Left lung (tissue), 14 donors: ENCODE measurements at places on chromosomes 11 and 22. TPM values are rescaled to one million over a fixed set of nuclear protein-coding genes. Genes with fewer than 3 reads are reported as not detected.

GRCh38 chr22:25137577-25138525 is 61.8 kb upstream of the CRYBB3 start:
- peak overlapping the region; percentile 35 for H3K27ac ChIP-seq
- no peak overlapping the region for H3K4me3 ChIP-seq
- no peak for DNase-seq
- no peaks in the 10 kb centered on the region for H3K27me3 ChIP-seq

DNA sequence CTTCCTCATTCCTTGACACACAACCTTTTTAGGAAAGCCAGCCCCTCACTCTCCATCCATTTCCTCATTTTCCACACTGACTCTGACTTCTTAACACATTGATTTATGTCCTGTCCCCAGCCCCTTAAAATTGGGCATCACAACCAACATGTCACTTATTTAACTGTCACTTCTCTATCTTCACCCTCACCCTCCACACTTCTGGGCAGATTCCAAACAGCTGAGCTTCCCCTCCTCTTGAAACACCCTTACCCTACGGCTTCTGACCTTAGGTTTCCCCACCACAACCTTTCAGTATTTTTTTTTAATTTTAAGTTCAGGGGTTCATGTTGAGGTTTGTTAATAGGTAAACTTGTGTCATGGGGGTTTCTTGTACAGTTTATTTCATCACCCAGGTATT is 696.3 kb downstream of the DLG2 start:
- H3K4me3 ChIP-seq: no peak overlapping the region
- no peak for DNase-seq
- no peaks in the 10 kb centered on the region for H3K27me3 ChIP-seq
- no peak overlapping the region for H3K27ac ChIP-seq
- H3K4me1 ChIP-seq: no peaks in the 10 kb centered on the region
- H3K36me3 ChIP-seq: no peaks in the 10 kb centered on the region

DNA sequence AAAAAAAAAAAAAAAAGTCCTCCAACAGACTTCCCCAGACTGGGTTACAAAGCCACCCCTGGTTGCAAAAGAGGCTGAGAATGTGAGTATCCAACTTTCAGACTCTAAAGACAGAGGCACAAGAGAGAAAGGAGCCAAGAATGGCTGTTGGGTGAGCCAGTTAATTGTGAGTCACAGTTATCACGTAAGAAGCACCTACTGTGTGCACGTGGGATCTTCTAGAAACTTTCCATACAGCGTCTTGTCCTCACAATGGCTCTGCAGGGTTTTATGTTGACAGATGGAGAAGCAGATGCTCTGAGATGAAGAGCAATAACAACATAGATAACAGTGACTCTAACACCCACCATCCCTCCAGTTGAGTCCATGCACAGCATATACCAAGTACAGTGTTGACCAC is 41.0 kb downstream of the CD82 start:
- H3K27me3 ChIP-seq: no peaks in the 10 kb centered on the region
- H3K4me1 ChIP-seq: peaks cover 3% of the 10 kb centered on the region
- H3K4me3 ChIP-seq: no peak overlapping the region
- no peak for DNase-seq
- no peak overlapping the region for H3K27ac ChIP-seq

GRCh38 chr22:35424081-35424480 is 24.1 kb downstream of the MCM5 start:
- H3K27me3 ChIP-seq: no peaks in the 10 kb centered on the region
- no peaks in the 10 kb centered on the region for H3K4me1 ChIP-seq
- DNase-seq: no peak
- no peak overlapping the region for H3K27ac ChIP-seq
- H3K36me3 ChIP-seq: no peaks in the 10 kb centered on the region
- no peak overlapping the region for H3K4me3 ChIP-seq

- H3K36me3 ChIP-seq: no peaks in the 10 kb centered on the region
- H3K4me3 ChIP-seq: no peak overlapping the region
- H3K27ac ChIP-seq: no peak overlapping the region
- DNase-seq: no peak
Measured at GRCh38 chr11:104657083-104657482, 241.2 kb downstream of the CASP12 start.

DNA sequence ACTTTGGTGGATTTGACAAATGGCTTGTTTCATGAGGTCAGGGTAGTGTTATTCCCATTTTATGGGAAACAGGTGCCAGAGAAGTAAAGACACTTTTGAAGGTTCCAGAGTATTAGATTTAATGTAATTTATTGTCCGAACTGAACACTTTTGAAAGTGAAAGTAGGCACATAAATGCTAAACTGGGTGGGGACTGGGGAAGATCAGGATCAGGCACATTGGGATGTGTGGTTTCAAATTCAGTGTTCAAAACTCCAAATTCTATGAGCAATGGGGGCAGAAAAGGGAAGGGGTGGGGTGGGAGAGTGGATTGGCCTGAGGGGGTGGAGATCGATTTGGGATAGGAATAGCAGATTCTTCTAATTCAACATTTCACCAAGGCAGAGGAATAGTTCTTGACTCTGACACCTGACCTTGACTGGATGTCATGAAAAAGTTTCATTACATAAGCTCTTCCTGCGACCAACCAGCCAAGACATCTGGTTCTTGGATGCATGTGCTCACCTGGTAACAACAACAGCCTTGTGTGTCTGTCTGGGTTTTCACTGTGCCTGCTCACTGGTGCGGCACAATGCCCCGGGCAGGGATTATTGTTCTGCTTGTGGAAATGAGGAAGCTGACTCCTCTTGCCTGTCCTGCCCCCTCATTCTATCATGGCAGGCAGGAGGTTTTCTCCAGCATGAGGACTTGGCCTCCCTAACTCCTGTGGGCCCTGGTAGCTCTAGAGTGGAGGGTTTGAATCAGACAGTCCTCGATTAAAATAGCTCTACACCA is 10.8 kb downstream of the PPFIBP2 start:
- DNase-seq: no peak
- peaks cover 38% of the 10 kb centered on the region for H3K4me1 ChIP-seq
- H3K36me3 ChIP-seq: no peaks in the 10 kb centered on the region

- H3K36me3 ChIP-seq: no peaks in the 10 kb centered on the region
- no peaks in the 10 kb centered on the region for H3K27me3 ChIP-seq
- H3K27ac ChIP-seq: no peak overlapping the region
Measured at GRCh38 chr11:109695696-109696095, 273.7 kb downstream of the C11orf87 start.

- H3K27ac ChIP-seq: no peak overlapping the region
- H3K27me3 ChIP-seq: no peaks in the 10 kb centered on the region
- H3K36me3 ChIP-seq: no peaks in the 10 kb centered on the region
Measured at GRCh38 chr22:41327124-41327523, 25.8 kb downstream of the ZC3H7B start.

DNA sequence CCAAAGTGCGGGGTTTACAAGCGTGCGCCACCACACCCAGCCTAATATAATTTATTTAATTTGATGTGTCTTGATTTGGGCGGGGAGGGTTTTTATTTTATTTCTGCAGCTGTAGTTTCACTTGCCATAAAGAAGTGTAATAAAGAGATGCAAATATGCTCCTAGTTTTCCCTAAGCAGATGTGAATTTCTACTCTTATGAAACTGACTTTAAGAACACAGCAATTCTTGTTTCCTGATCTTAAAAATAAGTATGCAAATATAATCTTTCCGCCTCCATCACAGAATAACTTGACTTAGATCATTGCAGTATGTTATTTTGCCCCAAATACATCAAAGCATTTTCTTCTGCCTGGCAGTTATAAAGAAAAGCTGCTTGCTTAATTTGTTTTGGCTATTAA is 4.4 kb downstream of the SPCS2 start:
- H3K27ac ChIP-seq: no peak overlapping the region
- no peak for DNase-seq
- H3K36me3 ChIP-seq: peaks cover 8% of the 10 kb centered on the region
- H3K4me1 ChIP-seq: peaks cover 21% of the 10 kb centered on the region

- DNase-seq: peak; percentile 33
- no peaks in the 10 kb centered on the region for H3K36me3 ChIP-seq
- no peaks in the 10 kb centered on the region for H3K4me1 ChIP-seq
- no peaks in the 10 kb centered on the region for H3K27me3 ChIP-seq
Measured at GRCh38 chr11:76248210-76248609, 41.9 kb upstream of the WNT11 start.

GRCh38 chr11:106917973-106918372 is 100.3 kb downstream of the GUCY1A2 start:
- H3K4me1 ChIP-seq: no peaks in the 10 kb centered on the region
- H3K27me3 ChIP-seq: no peaks in the 10 kb centered on the region
- no peak for DNase-seq
- no peaks in the 10 kb centered on the region for H3K36me3 ChIP-seq
- H3K27ac ChIP-seq: no peak overlapping the region

GRCh38 chr11:47552056-47552565 is 821 bp downstream of the CELF1 start:
- no peaks in the 10 kb centered on the region for H3K27me3 ChIP-seq
- H3K27ac ChIP-seq: peak overlapping the region; percentile 94
- DNase-seq: peak; percentile 56

DNA sequence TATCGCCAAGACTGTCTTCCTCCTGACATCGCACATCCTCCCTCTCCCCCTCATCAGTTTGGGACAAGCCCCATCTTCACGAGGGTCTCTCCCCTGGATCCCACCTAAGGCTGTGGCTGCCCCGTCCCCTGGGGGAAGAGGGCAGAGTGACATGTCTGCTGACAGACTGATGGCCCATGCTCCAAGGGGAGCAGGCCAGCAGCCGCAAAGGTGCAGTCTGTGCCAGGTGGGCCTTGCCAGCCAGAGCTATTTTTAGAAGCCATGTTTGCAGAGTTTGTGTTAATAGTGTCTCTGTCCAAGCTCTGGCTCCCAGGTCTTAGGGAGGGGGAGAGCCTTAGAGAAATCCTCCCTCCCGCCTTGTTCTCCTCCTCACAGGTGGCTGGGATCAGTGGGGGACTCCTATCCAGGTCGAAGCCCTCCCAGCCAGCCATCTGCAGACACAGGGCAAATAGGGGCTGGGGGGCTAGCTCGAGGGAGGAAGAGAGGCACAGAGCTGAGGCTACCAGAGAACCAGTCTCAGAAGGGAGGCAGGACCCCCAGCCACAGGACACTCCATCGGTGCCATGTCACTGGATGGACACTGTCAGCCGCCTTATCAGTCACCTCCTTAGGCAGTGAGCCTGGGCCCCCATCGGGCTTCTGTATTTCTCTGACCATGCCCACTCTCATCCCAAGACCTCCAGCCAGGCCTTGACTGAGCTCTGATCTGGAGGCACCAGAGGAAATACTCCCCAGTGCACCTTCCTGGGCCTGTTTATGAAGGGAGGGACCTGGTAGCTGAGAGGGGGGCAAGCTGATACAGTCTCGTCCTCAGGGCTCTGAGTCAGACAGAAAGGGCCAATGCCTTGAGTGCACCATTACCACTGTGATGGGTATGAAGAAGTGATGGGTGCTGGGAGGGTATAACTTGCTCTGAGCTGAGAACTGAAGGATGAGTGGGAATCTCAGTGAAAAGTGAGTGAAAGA is 49.3 kb downstream of the CHRDL2 start:
- H3K4me3 ChIP-seq: no peak overlapping the region
- no peaks in the 10 kb centered on the region for H3K36me3 ChIP-seq
- no peaks in the 10 kb centered on the region for H3K27me3 ChIP-seq
- H3K27ac ChIP-seq: no peak overlapping the region

DNA sequence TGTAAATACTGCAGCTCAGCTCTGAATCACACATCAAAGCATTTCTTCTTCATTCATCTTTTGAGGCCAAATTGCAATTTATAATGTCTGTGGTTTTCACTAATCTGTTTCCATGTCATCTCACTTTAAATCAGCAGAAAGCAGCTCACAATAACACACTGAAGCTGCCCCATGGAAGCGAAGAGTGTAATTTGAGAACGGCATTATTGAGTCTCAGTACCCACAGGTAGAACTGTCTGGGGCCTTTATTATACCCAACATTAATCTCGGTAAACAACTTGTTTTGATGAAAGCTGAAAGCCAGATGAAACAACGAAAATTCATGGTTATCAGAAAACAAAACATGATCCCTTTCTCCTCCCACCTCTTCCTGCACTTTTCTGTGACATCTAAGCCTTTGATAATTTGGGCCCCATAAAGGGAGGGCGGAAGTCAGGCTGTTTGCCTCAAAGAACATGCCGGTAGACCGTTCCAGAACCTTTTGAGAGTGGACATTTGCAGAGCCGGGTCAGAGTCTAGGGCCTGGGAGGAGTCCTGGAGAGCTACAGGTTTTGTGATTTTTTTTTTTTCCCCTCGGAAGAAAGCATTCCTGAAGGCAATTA is 68.2 kb upstream of the SESN3 start:
- no peak overlapping the region for H3K4me3 ChIP-seq
- peaks cover 16% of the 10 kb centered on the region for H3K4me1 ChIP-seq
- no peaks in the 10 kb centered on the region for H3K36me3 ChIP-seq
- H3K27ac ChIP-seq: peak overlapping the region; percentile 40
- H3K27me3 ChIP-seq: no peaks in the 10 kb centered on the region
- DNase-seq: no peak

GRCh38 chr11:108498816-108499408 is 728 bp upstream of the POGLUT3 start:
- H3K36me3 ChIP-seq: no peaks in the 10 kb centered on the region
- H3K27me3 ChIP-seq: no peaks in the 10 kb centered on the region
- H3K4me1 ChIP-seq: peaks cover 13% of the 10 kb centered on the region

DNA sequence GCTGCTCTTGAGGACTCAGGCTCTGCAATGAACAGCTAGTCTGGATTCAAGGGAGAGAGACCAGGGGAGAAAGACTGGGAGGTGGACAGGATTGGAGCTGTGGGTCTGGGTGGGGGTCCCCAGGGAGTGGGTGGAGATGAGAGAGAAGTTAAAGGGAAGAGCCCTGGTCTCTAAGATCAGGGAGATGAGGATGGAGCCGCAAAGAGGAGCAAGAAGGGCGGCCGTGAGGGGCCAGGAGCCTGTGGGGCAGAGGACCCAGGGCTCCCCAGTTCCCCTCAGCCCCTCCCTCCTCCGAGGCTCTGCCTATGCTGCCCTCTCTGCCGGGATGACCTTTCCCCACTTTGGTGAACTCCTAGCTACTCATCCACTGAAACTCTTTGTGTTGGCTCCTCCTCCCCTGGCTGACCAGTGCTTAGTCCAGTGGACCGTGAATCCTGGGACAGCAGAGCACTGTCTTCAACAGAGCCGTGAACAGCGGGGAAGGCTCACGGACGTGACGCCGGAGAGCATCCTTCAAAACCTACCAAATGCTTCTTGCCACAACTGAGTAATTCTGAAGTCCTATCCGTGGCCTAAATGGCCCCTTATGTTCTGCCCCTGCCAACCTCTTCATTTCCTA is 16.4 kb upstream of the RFPL3 start:
- no peaks in the 10 kb centered on the region for H3K36me3 ChIP-seq
- no peak overlapping the region for H3K4me3 ChIP-seq
- peaks cover 45% of the 10 kb centered on the region for H3K27me3 ChIP-seq
- DNase-seq: no peak
- H3K27ac ChIP-seq: no peak overlapping the region
- no peaks in the 10 kb centered on the region for H3K4me1 ChIP-seq

DNA sequence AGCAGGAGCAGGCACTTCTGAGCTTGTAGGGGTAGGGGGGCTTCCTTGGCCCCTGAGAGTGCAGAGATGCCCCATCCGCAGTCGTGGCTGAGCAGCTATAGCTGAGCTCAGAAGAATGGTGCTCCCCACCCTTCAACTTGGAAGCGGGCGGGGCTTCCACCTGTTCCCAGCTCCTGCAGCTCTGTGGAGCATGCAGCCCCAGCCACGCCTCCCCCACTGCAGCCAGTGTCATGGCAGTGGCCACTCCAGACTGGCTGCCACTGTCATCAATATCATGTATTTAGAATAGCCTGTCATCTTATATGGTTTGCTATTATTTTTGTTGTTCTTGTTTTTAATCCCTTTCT is 213.1 kb downstream of the LRRC4C start:
- no peaks in the 10 kb centered on the region for H3K27me3 ChIP-seq
- no peak overlapping the region for H3K27ac ChIP-seq
- H3K4me3 ChIP-seq: no peak overlapping the region
- H3K4me1 ChIP-seq: no peaks in the 10 kb centered on the region
- no peaks in the 10 kb centered on the region for H3K36me3 ChIP-seq

The GAL gene
- not detected for total RNA-seq

The OR5A1 gene
- total RNA-seq: not detected

The NLRP10 gene
- not detected for total RNA-seq

The SLC22A12 gene
- total RNA-seq: not detected

The TRIM6 gene
- total RNA-seq: 4.2 TPM

The PRSS23 gene
- 133 TPM for total RNA-seq

The OR5B21 gene
- 0.71 TPM for total RNA-seq
